ENCODE measurements at places on chromosomes 5 and 9.

- no peak for DNase-seq
Measured at GRCh38 chr5:59346514-59346913, 547.0 kb downstream of the PDE4D start.

GRCh38 chr9:115373000-115373709 is 255.2 kb upstream of the TNC start:
- DNase-seq = peak; percentile 53

DNA sequence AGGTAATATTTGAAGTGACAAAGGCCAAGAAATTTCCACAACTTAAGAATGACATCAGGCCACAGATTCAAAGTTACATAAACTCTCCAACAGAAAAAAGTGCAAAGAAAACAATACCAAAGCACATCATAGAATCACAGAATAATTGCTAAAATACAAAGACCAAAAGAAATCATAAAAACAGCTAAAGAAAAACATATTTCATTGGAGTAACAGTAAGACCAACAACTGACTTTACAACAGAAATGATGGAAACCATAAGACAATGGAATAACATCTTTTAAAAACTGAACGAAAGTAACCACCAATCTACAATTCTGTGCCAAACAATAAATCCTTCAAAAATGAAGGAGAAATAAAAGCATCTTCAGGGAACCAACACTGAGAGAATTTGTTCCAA is 38.3 kb downstream of the ZDHHC21 start:
- DNase-seq = no peak

GRCh38 chr9:3173374-3173773 is 329.5 kb upstream of the PUM3 start:
- no peak for DNase-seq

DNA sequence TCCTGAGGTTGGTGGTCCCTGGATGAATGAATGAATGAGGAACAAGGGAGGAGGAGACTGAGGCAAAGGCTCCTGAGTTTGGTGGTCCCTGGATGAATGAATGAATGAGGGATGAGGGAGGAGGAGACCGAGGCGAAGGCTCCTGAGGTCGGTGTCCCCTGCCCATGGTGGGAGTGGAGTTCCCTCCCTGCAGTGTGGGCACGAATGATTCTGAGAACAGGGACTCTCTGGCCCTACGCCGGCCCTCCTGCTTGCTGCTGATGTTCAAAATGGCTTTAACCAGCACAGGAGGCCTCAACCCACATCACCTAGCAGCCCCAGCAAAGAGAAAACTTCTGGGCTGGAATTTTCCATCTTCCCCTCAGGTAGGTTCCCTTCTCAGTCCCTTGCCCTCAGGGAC is 377.8 kb downstream of the IRX2 start:
- no peak for DNase-seq

- no peak for DNase-seq
Measured at GRCh38 chr5:98713027-98713426, 60.4 kb upstream of the RGMB start.

- DNase-seq = no peak
Measured at GRCh38 chr5:178120607-178121357, 7.5 kb downstream of the N4BP3 start.

GRCh38 chr5:160547061-160547460 is 125.4 kb downstream of the PTTG1 start:
- DNase-seq = no peak

DNA sequence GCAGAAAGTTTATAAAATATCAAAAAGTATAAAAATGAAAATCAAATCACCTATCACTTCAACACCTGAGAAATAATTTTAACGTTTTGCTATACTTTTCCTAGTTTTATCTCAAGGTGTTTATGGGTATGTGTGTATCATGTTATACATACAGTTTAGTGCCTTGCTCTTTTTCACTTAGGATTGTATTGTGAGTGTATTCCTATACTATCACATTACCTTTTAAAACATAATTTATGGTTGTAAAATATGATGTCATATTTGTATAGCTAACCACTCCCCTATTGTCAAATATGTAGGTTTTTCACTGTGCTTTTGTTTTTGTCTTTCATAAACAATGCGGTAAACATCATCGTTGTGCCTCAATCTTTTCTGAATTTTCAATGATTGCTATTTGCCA is 479.9 kb downstream of the SPOCK1 start:
- no peak for DNase-seq

DNA sequence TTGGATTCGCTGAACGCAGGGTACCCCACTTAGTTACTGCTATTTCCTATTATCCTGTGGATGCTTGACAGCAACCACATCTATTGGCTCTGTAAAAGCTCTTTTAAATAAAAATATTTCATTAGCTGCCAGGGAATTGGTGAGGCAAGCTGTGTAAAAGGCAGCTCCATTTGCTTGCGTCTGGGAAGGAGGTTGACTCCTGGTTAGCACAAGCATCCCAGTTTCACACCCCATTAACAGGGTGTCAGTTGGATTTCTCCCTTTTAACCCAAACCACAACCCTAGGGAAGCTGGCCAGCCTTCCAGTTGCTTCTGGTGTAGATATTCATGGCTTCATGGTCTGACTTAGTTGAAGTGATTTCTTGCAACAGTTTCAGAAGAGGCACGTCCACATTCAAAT is 151.0 kb downstream of the GPBP1 start:
- DNase-seq = no peak

- no peak for DNase-seq
Measured at GRCh38 chr5:174222891-174223290, 177.4 kb downstream of the NSG2 start.

GRCh38 chr9:406886-407654 is 192.4 kb downstream of the DOCK8 start:
- no peak for DNase-seq

GRCh38 chr5:58187432-58188261 is 272.2 kb downstream of the PLK2 start:
- no peak for DNase-seq

DNA sequence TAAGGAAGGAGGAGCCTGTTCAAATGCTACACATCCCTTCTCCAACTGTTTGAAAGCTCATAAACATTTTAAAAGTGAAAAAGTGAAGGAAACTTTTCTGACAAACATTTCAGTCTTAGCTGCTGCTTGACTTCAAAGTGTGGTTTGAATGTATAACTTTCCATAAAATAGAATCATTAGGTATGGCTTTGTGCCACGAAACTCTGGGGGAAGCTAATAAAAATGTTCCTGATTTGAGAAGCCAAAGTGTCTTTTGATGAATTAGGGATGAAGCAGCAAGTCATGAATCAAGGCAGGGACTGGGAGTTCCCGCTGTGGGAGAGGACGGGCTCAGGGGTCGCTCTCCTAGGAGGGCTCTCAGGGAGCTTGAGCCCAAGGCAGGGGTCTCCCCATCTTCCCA is 15.3 kb downstream of the MVB12B start:
- DNase-seq = no peak

DNA sequence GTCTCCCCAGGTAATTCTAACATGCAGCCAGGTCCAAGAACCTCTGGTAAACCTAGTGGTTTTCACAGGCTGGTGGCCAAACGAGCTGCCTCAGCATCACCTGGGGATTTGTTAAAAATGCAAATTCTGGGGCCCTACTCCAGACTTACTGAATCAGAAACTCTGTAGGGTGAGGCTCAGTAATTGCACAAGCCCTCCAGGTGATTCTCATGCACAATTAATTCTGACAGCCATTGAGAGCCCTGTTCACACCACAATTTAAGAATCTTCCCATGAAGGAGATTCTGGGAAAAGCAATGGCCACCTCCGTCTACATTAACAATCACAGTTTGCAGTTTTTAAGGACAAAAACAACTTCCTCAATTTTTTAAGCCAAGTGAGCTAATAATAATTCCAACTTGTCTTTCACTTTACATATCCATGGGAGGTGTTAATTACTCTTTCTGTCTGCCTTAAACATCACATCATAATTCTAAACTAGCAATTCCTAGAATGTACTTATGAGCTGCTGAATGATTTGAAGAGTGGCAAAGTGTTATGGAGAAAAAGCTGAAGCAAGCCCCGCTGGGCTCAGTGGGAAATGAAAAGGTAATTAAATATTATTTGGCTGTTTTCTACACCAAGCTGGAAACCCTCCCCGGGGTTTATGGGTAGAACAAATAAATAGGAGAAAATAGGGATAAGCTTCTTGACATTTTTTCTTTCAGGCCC is 70.0 kb downstream of the GLDC start:
- DNase-seq = no peak

GRCh38 chr9:84293001-84293798 is 47.4 kb downstream of the SLC28A3 start:
- DNase-seq = no peak

DNA sequence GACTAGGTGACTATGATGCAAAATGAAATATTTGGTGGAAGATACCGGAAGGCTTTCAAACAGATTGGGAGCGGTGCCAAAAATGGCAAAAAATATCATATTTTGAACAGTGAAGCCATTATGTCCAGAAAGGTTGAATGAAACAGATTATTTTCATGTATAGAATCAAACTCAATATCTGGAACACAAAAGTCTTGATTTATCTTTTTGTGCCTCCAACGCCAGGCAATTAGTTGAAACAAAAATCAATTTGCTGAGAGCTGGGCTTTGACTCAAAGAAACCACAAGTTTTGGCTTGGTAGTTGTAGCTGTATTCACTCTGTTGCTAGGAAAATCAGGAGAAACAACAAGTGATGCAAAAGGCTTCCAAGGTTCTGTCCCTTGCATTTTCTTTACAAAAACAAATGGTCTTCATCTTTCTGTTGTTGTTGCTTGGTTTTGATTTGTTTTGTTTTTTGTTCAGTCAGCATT is 421.7 kb upstream of the TYRP1 start:
- DNase-seq = no peak

DNA sequence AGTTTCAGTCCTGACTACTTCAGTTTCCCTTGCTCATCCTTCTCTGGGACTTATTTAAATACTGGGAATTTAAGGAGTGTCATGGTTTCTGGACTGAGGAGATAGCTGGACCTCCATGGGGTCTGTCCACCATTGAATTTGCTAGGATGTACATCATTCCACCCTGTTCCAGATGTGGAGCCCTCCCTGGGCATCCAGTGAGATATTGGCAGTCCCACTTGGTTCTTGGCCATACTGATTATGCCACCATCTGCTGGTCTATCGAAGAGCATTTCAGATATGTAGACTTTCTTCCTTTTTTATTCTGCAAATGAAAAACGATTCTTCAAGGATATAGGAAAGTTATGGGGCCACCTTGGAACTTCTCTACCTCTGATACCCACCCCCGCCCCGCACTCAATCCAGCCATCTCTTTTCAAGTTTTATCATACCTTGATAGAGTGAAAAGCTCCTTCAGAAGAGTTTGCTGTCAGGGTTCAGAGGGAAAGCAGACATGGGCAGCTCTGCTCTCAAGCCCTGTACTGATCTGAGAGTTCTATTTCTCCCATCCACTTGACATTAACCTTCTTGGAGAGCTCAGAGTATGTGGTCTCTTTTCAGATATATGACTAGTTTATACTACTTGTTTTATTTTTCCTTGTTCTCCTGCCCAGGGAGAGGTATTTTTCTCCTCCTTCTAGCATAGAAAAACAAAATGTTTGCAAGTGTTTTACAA is 490.7 kb upstream of the SGCD start:
- DNase-seq = no peak

DNA sequence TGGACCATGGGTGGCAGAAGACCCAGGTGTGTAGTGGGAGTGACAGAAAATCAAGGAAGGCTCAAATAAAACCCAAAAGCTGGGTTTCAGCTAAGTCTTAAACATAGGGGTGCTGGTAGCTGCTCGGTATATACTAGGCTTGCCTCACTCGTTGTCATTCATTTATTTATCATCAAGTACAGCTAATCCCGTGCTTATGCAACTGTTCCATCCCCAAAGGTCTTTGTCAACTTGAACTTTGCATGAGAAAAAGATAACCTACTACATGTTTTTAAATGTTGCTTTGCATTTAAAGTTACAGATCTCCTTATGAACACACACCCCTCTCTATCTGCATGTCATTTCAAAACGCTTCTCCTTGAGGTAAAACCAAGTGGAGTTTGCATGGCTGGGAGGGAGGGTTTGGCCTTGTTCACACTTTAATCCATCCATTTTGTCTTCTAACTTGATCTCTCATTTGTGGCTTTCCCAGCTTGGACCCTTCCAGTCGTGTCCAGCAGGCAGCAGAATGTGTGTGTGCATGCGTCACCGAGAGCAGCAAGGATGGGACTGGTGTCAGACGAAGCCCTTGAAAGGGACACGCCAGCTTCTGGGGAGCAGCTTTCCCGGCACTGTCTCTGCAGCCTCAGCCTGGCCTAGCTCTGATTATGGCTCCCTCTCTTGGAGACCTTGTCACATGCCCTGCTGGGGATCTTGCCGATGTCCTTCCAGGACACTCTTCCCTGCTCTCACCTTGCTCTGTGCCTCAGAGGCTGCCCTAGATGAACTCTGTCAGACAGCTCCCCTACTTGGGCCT is 133.5 kb downstream of the GADD45G start:
- DNase-seq = no peak

DNA sequence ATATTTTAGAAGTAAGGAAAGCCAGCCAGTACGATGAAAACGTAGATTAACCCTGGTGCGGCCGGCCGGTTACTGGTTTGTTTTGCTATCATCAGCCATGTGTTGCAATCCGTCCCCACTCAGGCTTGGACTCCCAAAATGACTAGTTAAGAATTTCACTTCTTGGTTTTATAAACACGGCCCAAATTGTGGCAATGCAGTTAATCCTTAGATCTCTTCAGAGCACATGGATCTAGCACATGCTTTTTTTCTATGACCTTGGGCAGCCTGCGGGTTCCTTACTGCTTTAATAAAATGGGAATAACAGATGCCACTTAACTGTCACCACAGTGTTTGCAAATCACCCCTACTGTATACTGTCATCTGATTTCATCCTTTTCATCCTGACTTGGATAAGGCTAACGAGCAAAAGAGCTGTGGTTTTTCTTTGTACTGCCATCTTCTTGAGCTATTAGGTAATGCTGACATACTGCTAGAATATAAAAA is 1.5 kb downstream of the NDFIP1 start:
- DNase-seq = no peak

- DNase-seq = no peak
Measured at GRCh38 chr9:105044518-105044917, 116.6 kb upstream of the ABCA1 start.

GRCh38 chr9:136995772-136996311 is 526 bp downstream of the CLIC3 start:
- DNase-seq = no peak

GRCh38 chr5:168324859-168325630 is 33.6 kb downstream of the WWC1 start:
- DNase-seq = no peak

DNA sequence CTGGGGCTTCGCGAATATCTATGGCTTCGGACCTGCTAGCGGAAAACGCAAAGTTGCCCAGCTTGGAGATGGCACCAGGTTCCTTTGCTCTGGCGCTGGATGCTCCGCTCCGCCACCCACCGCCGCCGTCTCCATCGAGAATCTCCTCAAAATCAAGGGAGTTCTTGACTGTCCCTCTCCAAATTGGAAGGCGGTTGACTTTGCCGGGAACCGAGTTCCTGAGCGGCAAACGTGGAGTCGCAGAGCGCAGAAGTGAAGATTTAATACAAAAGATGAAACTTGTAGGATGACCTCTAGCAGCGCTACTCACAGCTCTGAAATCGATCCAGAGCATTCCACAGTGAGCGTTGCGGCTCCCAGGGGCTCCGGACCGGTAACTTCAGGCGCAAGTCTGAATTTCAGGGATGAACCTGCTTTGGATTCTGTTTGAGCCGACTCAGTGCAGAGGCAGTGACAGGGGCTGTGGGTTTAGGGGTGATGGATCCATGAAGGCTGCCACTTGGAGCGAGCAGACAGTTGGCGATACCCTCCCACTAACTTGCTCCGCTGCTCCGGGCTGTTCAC is 1641.5 kb upstream of the C9orf72 start:
- no peak for DNase-seq

GRCh38 chr5:76720988-76721569 is 5.2 kb downstream of the F2R start:
- no peak for DNase-seq
